Motor neuron (in vitro differentiated cells): ENCODE measurements at places on chromosomes 5 and 9. TPM values are rescaled to one million over a fixed set of nuclear protein-coding genes. Genes with fewer than 3 reads are reported as not detected.

Gene TMEM215
- 0.26 and 0.42 TPM in 2 replicates for total RNA-seq

Gene GRXCR2
- total RNA-seq, result 0.15 TPM in 1 of 2 replicates, not detected in the other

Gene TLR4
- 8.2 and 8.3 TPM in 2 replicates for total RNA-seq

Gene BTNL8
- total RNA-seq, result 0.36 and 0.37 TPM in 2 replicates

Gene NXNL2
- 1.7 and 2.8 TPM in 2 replicates for total RNA-seq

Gene PCSK1
- 21.3 and 22.1 TPM in 2 replicates for total RNA-seq

Gene SRA1
- total RNA-seq, result 87.1 and 97.6 TPM in 2 replicates

Gene SOHLH1
- total RNA-seq, result 0.14 and 0.24 TPM in 2 replicates

Gene AK6
- 40.3 and 54.7 TPM in 2 replicates for total RNA-seq

Gene SPINK5
- not detected in 2 replicates for total RNA-seq

Gene PRR16
- not detected in 2 replicates for total RNA-seq

Gene VLDLR
- 25.4 and 43.4 TPM in 2 replicates for total RNA-seq

Gene LTC4S
- 0.81 and 1.2 TPM in 2 replicates for total RNA-seq

Gene CDC20B
- 0.15 and 0.17 TPM in 2 replicates for total RNA-seq

Gene ENTPD2
- total RNA-seq, result 0.45 and 0.70 TPM in 2 replicates

Gene IL4
- not detected in 2 replicates for total RNA-seq

Gene GFPT2
- 9.7 and 10.1 TPM in 2 replicates for total RNA-seq

Gene HBEGF
- total RNA-seq, result 2.7 and 3.1 TPM in 2 replicates
